Astrocyte of the hippocampus (primary cell): ENCODE measurements at places on chromosomes 6 and 20.

GRCh38 chr6:111711476-111711875 is 105.8 kb upstream of the TRAF3IP2 start:
- peak; percentile 34 for DNase-seq

GRCh38 chr20:46708172-46708860 is 1.1 kb upstream of the SLC2A10 start:
- no peak for DNase-seq

GRCh38 chr6:134373282-134373922 is 55.5 kb upstream of the SGK1 start:
- DNase-seq = peak; percentile 70

DNA sequence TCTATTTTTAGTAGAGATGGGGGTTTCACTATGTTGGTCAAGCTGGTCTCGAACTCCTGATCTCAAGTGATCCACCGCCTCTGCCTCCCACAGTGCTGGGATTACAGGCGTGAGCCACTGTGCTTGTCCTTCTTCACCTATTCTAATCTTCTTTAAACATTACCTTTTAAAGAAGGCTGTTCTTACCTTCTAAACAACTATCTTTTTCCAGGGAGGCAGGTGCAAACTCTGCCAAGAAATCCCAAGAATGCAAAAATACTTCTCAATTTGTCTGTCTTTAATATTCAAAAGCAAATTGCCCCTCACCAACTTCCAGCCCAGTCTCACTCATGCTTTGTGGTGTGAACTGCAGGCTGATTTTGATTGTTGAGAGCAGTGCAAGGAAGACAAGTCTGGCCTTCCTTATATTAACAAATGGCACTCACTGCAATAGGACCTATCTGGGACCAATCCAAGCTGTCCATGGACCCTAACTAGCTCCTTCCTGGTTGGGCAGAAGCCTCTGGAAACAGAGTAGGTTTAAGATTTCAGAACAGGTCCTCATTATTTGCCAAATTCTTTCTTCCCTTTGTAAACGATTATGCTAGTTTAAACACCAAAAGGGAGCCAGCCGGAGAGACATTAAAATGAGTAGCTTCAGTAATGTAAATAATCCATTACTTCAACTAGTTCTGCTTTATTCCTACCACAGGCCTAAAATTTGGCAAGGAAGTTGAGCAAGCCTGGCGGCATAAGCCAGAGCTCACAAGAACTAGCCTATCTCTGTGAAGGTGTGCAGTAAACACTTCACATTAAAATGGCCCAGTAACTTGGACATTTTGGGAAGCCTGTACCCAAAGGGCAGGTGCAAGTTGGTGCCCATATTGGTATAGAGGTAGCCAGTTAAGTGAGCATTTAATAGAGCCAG is 1.6 kb downstream of the SCAND1 start:
- peak; percentile 27 for DNase-seq

DNA sequence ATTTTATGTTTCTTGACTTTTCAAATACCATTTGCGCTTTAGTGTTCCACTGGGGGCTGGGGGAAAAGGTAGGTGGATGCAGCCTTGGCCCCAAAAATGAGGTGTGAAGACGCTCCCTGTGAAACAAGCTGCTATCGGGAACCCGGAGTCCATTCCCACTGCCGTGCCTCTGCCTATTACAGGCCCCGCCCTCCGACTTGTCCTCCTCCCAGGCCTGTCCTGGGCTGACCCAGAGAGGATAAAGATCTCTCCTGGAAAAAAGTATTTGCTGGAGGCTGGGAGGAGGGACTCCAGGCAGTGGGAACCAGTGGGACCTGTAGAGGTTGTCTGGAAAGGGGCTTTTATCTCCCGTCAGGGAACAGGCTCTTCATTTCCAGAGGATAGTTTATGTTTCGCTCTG is 215.0 kb downstream of the SLC24A3 start:
- no peak for DNase-seq

DNA sequence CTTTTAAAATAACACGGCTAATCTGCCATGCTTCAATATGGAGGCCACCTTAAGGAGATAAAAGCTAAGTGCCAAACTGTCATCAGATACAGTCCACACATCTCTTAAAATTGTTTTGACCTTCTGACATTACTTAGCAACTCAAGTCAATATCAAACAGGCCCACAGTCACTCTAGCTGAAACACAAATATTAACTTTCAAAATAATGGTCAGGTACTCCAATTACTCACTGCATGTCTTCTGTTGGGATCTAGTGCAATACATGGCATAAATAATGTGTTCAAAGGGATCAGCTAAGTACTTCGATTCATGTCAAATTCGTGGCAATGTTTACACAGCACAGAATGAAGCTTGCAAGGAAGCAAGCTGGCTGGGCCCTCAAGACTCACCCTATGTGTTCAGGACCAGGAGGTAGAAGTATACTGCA is 133.9 kb upstream of the BEND6 start:
- no peak for DNase-seq

- DNase-seq = peak; percentile 18
Observed at GRCh38 chr6:54719131-54719530, 127.4 kb upstream of the FAM83B start.

GRCh38 chr6:24721461-24722215 is 2.7 kb upstream of the C6orf62 start:
- DNase-seq = no peak

- no peak for DNase-seq
Observed at GRCh38 chr6:44072452-44072958, 54.7 kb downstream of the MRPL14 start.

DNA sequence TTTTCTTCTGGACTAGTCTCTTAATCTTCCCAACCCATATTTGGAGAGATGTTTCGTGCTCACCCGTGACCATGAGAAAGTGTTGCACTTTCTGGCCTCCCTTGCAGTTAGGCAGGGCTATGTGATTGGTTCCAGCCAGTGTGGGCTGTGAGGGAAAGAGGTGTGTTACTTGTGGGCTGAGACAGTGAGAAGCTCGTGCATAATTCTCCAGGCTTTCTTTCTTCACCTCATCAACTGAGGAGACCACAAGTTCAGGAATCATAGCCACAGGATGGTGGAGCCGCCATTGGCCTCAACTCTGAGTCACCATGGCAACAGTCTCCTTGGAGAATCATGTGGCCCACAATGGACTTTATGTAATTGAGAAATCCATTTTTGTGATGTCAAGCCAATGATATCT is 57.5 kb upstream of the FUCA2 start:
- peak; percentile 31 for DNase-seq

- no peak for DNase-seq
Observed at GRCh38 chr20:62451970-62452369, 23.8 kb downstream of the GATA5 start.

DNA sequence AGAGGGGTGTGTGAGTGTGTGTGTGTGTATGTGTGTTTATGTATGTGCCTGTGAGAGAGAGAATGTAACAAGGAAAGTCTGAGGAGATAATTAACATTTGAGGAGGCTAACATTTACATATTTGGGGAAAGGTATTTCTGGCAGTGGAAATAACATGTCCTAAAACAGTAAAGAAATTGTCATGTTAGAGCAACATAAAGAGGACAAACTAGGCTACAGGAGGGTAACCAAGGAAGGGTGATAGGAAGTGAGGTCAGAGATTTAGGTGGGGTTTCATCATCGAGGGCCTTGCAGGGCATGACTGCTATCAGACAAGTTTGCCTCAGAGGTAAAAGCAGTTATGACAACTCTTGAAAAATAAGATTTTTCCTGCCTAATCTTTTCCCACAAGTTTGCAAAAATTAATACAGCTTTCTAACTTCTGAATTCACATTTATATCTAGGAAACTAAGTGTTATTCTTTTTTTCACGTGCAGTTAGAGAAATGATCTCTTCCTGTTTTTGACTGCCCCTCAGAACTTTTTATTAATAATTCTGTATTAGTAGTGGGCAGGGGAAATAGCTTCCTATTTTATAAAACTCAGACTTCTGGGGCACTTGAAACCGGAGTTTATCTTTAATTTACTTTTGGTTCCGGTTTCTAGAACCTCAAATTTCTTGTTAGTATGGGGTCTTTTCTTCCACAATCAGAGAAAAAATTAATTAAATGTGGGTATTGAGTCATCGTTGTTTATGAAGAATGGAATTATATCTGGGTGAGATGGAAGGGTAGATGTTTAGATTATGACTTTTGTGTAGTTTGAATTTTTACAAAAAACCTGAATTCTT is 30.5 kb upstream of the RHAG start:
- no peak for DNase-seq

- DNase-seq = no peak
Observed at GRCh38 chr20:23873370-23874015, 6.1 kb downstream of the CST5 start.
